Activated T-helper 2 cell treated with anti-CD3 and anti-CD28 coated beads, Interferon-gamma antibody, Interleukin-2, Interleukin-4, amounts not matched to agents 10 μg/mL and 5 μg/mL and 100 μg/mL, durations not matched to agents 14 hours and 24 hours and 36 hours (primary cell): ENCODE measurements at places on chromosomes 7 and 10. TPM values are rescaled to one million over a fixed set of nuclear protein-coding genes. Genes with fewer than 3 reads are reported as not detected.

SPDYE9 gene
- not detected in 2 replicates for total RNA-seq

SPDYE1 gene
- total RNA-seq: not detected in 2 replicates

RBP3 gene
- not detected in 2 replicates for total RNA-seq

FAM221A gene
- 6.2 and 6.7 TPM in 2 replicates for total RNA-seq

HGF gene
- not detected in 2 replicates for total RNA-seq

SAMD9L gene
- 12.6 and 15.3 TPM in 2 replicates for total RNA-seq

NPC1L1 gene
- not detected in 2 replicates for total RNA-seq

SNCG gene
- total RNA-seq: not detected in 2 replicates

ITGA8 gene
- not detected in 2 replicates for total RNA-seq

STOX1 gene
- total RNA-seq: 0.82 and 0.85 TPM in 2 replicates

SORBS1 gene
- total RNA-seq: 0.43 and 1.3 TPM in 2 replicates

ADD3 gene
- 37.8 and 47.4 TPM in 2 replicates for total RNA-seq

NKX1-2 gene
- total RNA-seq: not detected in 2 replicates

TMEM273 gene
- 53.2 and 58.4 TPM in 2 replicates for total RNA-seq

CTAGE4 gene
- total RNA-seq: 1.2 and 1.6 TPM in 2 replicates

TMEM225B gene
- total RNA-seq: 1.3 and 1.9 TPM in 2 replicates

PRKCQ gene
- total RNA-seq: 40.0 and 40.8 TPM in 2 replicates

CALY gene
- total RNA-seq: not detected in 2 replicates

PLEKHS1 gene
- not detected in 2 replicates for total RNA-seq
